Activated T-helper 1 cell treated with anti-CD3 and anti-CD28 coated beads, Interleukin-2, amount 50 U/mL, for 16 hours (primary cell): ENCODE measurements at places on chromosomes 7 and 10.

DNA sequence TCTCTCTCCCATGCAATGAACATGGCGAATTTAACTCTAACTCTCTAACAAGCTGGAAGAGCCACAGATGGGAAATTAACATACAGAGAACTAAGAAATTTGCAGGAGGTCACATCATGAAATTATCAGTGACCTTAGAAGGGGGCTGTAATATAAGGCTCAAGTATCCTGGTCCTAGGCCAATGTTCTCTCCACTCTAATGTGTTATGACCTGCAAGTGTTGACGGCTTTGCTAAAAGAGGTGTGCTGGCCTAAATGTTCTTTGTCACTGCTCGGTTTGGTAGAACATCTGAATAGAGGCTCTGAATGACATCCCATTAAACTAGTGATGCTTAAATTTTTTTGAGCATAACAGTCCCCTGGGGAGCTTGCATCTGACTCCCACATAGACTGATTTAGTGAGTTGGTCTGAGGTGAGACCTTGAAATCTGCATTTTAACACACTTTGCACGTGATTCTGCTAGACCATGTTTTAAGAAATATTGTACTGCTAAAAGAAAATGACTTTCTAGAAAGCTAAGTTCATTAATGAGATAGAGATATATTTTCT, 129.3 kb downstream of the GFRA1 start:
- no peak for DNase-seq

DNA sequence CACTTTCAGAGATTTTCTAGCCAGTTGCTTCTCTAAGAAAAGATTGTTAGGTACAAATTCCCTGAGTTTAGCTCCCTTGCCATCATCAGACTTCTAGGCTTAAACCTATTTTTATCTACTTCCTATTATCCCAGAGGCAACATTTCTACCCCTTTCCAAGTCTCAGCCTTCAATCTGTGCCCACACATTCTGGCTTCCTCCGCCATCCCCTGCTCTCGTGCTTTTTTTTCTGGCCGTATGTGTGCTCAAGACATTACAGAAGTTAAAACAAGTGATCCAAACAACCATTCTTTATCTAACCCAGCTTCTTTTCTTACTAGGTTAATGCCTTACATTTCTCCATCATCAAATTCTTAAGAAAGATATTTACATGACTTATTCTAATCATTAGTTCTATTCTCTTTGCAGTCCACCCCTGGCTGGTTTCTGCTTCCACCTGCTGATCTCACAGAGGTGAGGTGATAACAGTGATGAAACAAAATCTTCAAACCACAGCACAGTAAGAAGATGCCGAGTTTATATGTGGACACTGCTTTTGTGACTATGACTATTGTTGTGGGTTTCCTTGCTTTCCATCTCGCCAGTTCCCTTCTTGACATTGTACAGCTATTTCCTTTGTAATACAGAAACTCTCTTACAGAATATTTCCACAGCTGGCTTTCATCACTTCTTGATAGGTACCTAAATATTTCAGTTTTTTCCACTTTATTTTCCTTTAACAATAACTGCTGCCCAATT, 18.3 kb upstream of the CDK6 start:
- DNase-seq: no peak

DNA sequence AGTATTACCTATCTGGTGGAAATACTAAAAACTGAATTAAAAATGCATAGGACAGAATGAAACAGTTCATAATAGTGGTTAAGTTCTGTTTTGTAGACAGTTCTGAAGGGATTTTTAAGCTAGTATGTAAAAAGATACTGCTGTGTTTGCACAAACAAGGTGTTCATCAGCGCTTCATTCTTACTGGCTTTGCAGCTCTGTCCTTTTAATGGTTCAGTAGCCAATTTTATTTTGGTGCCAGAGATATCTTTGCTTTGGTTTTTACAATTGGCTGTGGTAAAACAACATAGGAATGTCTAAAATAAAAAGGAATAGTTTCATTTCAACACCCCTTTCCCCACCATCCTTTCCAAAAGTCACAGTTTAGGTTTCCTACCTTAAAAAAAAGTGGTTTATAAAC, 33.0 kb downstream of the STAM start:
- no peak for DNase-seq

GRCh38 chr7:2350861-2351260, 3.8 kb upstream of the EIF3B start:
- DNase-seq: no peak

DNA sequence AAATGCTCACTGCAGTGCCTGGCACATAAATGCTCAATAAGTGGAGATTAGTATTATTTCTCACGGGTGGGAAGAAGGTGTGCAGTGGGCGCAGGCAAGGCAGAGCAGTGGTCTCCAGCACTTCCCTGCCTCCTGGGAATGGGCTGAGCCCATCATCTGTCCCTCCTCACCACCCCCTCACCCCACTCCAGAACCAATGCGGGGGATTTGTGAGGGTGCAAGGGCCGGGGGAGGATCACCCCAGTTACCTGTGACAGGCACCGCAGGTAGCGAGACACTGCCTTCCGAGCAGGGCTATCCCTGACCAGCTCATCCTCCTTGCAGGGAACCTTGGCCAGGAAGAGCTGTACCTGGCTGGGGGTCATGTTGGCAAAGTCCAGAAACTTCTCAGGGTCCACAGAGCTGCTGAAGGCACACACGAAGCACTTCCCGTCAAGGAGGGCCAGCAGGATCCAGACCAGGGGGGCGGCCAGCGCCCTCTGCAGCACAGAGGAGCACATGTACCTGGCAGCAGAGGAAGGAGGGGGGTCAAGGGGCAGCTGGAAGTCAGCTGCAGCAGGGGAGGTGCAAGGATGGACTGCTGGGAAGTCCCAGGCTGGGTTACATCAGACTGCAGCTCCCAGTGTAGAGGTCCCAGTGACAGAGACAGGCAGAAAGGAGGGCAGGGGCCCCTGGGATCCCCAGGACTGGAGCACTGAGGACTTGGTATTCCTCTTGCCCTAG, 2.8 kb downstream of the CALHM3 start:
- DNase-seq: no peak

- DNase-seq: no peak
These were observed 31.3 kb downstream of the RAPGEF5 start for GRCh38 chr7:22325671-22326070.

GRCh38 chr7:1857487-1858421, 187.7 kb downstream of the ELFN1 start:
- DNase-seq: no peak

DNA sequence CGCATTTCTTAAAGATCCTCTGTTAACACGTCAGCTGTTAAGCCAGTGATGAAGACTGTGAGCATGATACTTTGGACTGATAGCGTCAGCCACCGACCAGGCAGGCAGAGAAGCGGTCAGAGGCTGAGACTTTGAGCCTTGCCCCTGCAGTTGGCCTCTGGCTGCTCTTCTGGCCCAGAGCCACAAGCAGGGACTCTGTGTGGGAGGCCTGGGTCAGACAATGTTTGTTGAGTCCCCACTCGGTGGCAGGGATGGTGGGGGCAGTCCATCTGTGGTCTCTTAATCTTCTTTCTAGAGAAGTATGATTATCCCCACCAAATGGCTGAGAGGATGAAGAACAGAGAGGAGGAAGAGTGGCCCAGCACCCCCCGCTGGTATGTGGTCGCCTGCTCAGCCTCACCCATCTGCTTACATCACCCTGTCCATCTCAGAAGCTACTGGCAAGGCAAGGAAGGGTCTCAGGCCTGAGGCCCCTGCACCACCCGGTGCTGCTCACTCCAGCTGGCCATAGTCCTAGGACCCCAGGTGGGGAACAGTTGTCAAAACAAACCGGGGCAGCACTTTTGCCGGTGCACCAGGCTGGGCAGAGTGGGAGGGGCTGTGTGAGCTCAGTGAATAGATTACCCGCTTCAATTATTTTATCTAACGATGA, 202.9 kb downstream of the GRID1 start:
- no peak for DNase-seq

GRCh38 chr7:2437136-2437535, 33.7 kb downstream of the CHST12 start:
- DNase-seq: no peak

DNA sequence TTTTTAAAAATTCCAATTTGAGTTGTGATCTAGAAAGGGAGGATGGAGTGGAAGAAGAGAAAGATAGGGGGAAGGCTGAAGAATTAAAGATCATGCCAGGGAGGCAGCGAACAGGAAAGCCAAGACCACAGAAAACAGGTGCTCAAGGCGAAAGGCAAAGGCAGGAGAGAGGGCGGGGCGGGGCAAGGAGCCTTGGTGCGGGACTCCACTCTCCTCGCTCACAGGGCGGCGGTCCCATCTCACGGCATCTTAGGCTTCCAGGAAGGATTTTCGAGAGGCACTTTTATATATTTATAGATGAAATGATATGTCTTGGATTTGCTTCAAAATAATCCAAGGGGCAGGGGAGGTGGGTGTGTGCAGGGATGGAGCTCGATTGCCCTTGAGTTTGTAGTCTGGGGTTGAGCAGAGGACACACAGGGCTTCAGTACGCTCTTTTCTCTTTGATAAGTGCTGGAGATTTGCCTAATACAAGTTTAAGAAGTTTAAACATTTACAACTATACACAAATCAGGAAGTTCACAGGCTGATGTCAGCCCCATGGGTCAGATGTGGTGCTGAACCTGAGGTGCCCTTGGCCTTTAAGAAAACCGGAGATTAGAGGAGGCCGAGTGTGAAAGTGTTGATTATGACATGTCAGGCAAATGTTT, 161.1 kb downstream of the PRKAG2 start:
- no peak for DNase-seq

- DNase-seq: no peak
These were observed 132.1 kb downstream of the OAT start for GRCh38 chr10:124286621-124287020.

GRCh38 chr7:90645784-90646183, 49.7 kb downstream of the CDK14 start:
- no peak for DNase-seq

DNA sequence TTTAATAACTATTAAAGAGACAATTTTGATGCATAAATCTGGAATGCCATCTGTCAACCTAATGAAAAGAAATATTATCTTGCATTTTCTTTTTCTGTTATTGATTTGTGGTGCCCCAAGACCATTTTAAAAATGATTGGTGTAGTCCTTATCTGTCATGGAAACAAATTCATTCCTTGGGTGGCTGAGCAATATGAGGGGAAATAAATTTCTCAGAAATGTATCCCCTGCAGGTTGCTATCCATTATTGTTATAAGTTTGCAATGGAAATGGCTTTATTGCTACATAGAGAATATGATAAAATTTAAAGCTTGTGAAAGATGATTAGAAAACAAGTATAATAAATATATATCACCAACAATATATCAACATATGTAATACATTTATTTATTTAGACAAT, 607.0 kb downstream of the DNAJB9 start:
- no peak for DNase-seq

- no peak for DNase-seq
These were observed 133.9 kb upstream of the GHITM start for GRCh38 chr10:84005403-84005802.

- no peak for DNase-seq
These were observed 3.1 kb upstream of the TMEM26 start for GRCh38 chr10:61456095-61456789.

- no peak for DNase-seq
These were observed 104.3 kb downstream of the AHR start for GRCh38 chr7:17402628-17403278.

- DNase-seq: no peak
These were observed 67.9 kb downstream of the ATAD1 start for GRCh38 chr10:87750001-87750671.

- DNase-seq: no peak
These were observed 233.8 kb downstream of the C7orf25 start for GRCh38 chr7:42677751-42678699.

DNA sequence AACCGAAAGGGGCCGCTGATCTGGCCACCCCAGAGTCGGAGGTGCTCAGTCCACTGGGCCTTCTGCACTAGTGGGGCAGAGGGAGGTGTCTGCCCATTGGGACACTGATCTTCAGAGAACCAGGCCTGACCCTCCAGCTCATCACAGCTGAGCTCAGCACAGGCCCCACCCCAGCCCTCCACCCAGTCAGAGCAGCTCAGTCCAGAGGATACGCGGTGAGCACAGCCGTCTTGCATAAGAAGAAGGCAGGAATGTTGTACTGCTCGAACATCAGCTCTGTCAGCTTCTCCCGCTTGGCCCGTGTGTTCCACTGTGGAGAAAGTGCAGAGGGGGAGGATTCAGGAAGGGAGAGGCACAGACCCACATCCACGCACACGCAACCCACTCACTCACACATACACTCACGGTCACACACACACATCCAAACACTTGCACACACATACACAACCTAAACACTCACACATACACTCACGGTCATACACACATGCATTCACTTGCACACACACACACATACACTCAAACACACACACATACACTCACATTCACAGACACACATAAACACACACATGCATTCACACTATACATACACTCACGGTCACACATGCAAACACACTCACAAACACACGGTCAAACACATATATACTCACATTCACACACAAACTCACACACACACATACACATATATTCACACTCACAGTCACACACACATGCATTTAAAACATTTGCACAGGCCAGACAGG, 6.3 kb downstream of the ACTL6B start:
- DNase-seq: no peak

DNA sequence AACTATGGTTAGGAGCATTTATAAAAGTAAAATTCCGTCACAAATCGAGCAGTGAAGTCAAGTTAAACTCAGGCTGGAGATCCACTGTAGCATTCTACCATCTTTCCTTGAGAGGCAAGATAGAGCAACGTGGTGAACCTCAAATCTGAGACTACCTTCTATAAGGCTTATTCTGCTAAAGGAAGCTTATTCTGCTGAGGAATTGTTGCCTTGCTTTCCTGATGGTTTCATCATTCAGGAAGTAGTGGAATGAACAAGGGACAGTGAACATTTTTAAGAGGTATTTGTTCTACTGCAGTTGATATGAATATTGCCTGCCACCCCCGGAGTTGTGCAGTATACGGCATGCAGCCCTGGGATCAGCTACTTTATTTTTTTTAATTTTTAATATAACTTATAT, 170.8 kb downstream of the VPS50 start:
- no peak for DNase-seq

- no peak for DNase-seq
These were observed 75.9 kb upstream of the SLC26A5 start for GRCh38 chr7:103521937-103522336.

DNA sequence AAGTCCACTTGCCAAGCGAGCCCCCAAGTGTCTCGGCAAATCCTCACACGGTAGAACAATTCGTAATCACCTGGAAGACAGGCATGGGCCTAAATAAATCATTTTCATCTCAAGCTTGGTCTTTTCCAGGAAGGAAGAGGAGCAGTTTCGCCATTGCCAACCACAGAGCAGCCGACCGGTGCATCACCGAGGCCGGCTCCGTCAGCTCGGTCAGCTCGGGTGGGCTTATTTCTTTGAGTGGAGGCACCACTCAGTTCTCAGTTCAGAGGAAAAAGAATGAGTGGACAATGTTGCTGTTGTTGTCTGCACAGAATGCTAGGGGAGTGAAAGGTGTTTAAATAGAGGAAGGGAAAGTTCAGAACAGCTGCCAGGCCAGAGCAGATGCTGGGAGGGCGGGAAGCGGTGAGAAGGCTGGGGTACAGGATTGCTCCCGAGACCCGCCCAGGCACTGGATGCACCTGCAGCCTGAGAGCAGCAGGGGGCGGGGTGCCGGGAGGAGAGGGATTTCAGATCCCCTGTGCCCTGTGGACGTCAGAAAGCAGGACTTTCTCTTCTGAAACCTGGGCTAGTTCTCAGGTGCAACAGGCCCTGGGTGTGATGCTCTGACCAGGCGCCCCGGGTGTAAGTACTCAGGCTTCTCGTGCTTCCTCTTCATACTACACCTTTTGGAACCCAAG, 17.7 kb upstream of the IGFBP3 start:
- no peak for DNase-seq
